ENCODE measurements at places on chromosomes 12 and 14. TPM values are rescaled to one million over a fixed set of nuclear protein-coding genes. Genes with fewer than 3 reads are reported as not detected.

DNA sequence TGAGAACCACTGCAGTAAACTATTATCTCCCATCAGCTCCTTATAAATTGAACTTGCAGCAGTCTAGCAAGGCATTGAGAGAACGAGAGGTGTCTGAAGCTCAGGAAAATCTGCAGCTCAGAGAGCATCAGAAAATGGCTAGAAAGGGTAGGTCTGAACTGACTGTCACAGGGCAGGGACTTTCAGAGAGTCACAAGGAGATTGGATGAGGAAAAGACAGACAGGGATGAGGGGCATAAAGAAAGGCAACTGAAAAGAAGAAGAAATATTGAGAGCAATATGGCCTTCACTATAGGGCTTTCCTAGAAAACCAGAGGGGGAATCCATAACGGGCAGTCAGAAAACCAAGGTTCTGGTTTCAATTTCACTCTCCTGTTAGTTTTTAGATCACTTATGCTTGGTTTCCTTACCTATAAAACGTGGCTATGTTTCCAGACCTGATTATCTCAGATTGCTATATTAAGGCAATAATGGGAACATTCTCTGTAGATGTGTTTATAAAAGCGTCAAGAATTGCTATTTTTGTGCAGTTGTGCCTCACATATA, 40.9 kb downstream of the PDE6H start:
- H3K4me1 ChIP-seq, result no peaks in the 10 kb centered on the region
- H3K36me3 ChIP-seq, result no peaks in the 10 kb centered on the region
- DNase-seq, result no peak
- no peaks in the 10 kb centered on the region for H3K27me3 ChIP-seq
- no peak overlapping the region for H3K4me3 ChIP-seq

DNA sequence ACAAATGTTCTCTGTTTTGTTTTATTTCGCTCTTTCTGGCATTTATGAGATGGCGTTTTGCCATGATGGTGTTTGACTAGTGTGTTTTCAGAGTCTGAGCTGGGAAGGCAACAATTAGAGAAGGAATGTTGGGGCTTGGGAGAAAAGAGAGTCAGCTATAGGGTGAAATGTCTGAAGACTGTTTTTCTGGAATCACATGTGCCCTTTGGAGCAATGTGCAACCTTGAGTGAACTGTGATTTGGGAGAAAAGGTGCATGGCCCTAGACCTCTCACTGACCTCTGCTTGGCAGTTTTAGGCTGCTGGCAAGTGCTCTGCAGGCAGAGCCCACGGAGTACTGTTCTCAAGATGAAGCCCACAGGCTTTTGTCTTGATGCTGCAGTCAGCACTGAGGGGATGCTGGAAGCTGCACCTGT, 379.9 kb upstream of the PDE3A start:
- H3K27ac ChIP-seq, result no peak overlapping the region
- H3K27me3 ChIP-seq, result no peaks in the 10 kb centered on the region
- no peaks in the 10 kb centered on the region for H3K4me1 ChIP-seq
- no peaks in the 10 kb centered on the region for H3K36me3 ChIP-seq
- H3K4me3 ChIP-seq, result no peak overlapping the region
- DNase-seq, result no peak

DNA sequence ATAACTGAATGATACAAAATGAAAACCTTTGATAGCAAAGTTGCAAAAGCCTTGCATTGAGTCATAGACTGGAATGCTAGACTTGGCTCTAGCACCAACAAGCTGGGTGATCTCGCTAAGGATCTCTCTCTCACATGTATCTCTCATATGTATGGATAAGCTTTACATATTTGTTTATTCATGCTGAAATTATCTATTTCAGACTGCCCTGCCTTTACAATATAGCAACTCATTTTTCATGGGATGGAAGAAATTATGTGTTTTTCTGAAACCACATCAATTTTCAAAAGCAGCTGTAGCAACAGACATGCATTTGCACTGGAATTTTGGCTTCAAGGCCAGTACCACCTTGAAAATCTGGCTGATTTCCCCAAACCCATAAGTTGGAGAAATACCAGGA, 11.4 kb downstream of the RERG start:
- H3K27me3 ChIP-seq, result no peaks in the 10 kb centered on the region
- DNase-seq, result no peak
- no peaks in the 10 kb centered on the region for H3K36me3 ChIP-seq
- H3K4me3 ChIP-seq, result no peak overlapping the region
- no peaks in the 10 kb centered on the region for H3K4me1 ChIP-seq

Gene FIGNL2
- not detected for total RNA-seq

Gene DHRS2
- total RNA-seq, result not detected
